ENCODE measurements at places on chromosomes 4 and X.

DNA sequence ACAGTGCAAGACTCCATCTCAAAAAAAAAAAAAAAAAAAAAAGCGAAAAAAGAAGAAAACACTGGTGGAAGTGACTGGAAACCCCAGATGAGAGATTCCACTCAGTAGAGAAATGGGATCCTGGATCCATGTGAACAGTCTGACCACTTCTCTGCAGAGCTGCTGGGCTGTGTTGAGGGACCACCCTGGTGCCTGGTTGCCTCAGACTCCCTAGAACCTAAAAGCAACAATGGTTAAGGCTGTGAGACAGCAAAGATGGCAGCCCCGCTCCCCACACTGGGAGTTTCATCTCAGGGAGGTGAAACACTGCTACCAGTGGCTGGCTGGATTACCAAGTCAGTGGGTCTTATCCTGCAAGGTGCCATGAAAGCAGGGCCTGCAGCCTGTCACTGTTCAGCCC, 152.8 kb upstream of the ARSJ start:
- no peak for DNase-seq

DNA sequence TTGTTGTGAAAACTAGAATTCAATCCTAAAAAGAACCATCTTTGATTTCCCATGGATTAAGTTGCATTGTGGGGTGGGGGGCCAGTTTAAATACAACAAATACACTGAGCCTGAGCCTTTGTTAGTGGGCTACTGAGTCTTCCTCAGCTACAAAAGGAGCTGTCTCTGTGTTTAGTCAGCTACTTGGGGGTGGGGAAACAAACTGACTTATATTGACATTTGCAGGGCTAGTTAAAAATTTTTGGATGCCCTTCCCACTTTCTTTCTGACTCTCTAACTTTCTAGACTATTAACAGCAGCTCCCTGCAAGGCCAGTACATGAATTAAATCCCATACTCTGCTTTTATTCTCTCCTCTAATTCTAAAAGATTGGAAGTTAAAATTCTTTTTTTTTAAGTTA, 32.5 kb upstream of the FHDC1 start:
- no peak for DNase-seq

DNA sequence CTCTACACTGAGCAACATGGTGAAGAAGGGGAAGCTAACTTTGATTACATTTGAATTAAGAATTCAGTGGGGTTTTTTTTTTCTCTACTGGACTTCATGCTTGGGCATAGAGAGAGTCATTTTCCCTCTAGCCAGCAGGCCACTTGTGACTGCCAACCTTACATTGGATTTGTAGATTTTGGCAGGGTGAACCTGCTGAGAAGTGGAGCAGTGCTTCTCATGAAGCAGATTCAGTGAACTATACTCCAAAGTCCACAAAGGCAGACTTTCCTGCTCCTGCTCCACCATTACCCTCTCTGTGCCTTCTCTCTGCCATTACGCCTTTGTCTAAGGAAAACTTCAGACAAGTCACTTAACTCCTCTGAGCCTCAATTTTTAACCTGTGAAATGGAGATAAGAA, 69.9 kb downstream of the PAK3 start:
- DNase-seq, result no peak

DNA sequence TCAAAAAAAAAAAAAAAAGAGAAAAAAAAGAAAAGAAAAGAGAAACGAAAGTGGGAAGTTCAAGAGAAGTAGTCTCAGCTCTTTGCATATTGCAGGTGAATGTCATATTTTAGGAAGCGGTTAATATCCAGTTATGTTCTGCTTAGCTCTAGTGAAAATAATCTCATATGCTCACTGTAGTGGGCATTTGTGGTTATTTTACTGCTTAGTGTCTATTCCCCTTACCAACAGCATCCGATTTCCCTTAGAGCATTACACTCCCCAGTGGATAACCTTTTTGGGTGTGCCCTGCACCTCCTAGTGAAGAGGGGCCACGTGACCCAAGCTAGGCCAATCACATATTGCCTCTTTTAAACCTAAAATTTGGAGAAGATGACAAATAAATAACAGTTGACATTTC, 111.2 kb upstream of the ZNF827 start:
- no peak for DNase-seq

DNA sequence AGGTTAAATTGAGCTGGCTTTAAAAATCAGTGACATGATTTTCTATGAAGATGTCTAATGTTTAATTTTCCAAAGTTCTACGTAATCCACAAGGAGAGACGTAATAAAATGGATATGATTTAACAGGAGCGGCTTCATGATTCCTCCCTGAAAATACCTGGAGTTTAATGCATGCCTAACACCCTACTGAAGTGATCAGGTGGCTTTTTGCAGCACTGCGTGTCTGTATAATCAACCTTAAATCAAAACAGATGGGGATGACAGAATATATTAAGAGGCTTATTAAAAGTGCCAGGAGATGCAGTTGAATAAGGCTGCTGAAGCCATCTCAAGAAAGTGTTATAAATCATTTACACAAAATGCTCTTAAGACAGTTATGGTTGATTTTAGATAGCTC, 112.4 kb upstream of the TLR3 start:
- DNase-seq, result no peak

DNA sequence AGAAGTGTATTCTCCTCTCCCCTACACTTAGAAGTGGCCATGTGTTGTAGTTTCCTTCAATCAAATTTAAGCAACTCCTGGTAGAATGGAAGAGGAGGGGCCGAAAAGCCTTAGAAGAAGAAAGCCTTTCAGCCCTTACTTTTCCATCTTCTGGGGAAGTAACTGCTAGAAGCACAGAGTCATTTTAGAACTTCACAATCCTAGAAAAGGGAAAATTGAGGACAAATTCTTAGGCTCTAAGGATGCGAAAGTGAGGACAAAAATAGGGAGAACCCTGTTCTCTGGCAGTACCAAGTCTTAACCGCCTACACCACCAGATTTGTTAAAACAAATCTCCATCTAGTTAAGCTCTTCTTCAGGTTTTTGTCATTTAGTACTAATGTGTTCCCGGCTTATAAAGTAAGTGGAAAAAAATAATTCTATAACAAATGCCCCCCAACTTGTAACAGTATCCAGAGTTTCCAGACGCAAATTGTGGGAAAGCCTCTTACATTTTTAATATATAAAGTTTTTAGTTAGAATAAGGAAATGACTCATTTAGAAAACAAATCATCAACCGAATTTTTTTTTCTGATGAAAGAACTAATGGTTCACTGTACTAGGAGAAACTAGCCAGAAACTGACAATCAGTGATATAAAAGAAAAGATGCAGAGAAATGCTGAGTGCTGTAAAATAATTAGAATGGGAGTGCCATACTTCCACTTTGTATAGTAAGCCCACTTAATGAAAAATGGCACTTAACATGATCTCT, 76.0 kb downstream of the ARAP2 start:
- DNase-seq, result no peak

GRCh38 chr4:41719417-41719816, 29.1 kb downstream of the PHOX2B start:
- peak; percentile 18 for DNase-seq

- DNase-seq, result no peak
These were observed 1393.3 kb downstream of the ARAP2 start for GRCh38 chr4:34850968-34851367.

- no peak for DNase-seq
These were observed 2.0 kb downstream of the CPLX1 start for GRCh38 chr4:823761-824460.

DNA sequence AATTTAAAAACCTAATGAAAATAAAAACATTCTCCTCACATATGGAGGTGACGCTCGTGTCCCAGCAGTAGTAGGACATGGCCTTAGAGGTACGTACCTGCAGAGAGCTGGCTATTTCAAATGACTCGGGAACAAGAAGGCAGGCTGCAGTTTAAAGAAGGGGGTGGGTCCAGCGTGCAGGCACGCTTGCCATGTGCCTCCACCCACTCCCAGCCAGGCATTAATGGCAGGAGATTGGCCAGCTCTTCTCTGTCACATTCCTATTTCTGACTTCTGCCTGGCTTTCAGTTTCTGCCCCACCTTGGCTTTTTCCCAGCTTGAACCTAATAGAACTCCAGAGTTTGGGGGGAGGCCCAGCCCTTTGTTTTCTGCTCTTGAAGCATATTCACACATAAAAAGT, 17.2 kb downstream of the PDHA1 start:
- no peak for DNase-seq

GRCh38 chr4:2649604-2650114, 106.5 kb downstream of the TNIP2 start:
- DNase-seq, result no peak

DNA sequence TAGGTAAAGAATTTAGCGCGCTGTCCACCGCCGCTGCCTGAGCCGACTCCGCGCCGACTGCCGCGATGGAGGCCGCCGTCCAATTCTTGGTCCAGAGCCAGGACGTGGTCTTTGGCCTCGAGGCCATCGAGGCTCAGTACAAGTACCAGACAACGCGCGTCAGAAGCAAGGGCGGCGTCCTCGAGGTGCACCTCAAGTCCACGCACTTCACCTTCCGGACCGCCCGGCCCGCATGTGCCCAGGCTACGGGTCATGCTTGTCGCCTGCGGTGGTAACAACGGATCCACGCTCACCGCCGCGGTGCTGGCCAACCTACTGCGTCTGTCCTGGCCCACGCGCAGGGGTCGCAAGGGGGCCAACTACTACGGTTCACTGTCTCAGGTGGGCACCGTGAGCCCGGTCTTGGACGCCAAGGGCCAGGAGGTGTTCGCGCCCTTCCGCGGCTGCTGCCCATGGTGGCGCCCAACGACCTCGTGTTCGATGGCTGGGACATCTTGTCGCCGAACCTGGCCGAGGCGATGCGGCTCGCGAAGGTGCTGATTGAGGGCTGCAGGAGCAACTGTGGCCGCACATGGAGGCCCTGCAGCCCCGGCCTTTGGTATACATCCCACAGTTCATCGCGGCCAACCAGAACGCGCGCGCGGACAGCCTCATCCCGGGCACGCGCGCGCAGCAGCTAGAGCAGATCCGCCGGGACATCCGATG, 128.0 kb downstream of the ANAPC4 start:
- DNase-seq, result no peak

GRCh38 chrX:94418065-94418464, 744.1 kb downstream of the FAM133A start:
- DNase-seq, result no peak

DNA sequence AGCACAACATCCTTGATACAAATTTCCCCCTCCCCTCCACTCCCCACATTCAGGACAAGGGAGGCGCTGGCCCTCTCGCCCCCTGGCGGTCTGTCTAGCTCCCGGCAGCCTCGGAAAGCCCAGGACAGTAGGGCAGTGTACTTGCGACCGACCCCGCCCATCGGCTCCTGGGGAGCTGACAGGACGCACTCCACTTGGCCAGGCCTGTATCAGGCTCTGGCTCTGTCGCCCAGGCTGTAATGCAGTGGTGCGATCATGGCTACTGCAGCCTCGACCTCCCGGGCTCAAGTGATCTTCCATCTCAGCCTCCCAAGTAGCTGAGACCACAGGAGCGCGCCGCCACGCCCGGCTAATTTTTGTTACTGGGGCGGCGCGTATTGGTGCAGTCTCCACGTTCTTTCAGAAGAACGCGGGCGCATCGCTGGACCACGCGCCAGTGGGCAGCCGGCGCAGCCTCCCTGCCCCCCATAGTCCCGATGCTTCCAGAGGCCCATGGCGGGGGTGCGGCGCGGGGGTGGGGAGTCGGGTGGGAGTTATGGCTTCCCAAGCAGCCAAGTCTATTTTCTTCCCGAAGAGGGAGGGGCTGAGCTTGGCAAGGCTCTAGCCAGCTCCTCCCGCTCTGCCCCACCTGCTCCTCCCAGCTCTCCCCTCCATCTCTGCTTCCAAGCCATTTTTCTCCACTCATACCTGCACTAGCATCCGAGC, 7.8 kb upstream of the AKAP14 start:
- DNase-seq, result peak; percentile 70

- DNase-seq, result no peak
These were observed 67.8 kb upstream of the SORBS2 start for GRCh38 chr4:185879666-185880312.

GRCh38 chr4:23945451-23946017, 55.7 kb upstream of the PPARGC1A start:
- peak; percentile 79 for DNase-seq

GRCh38 chr4:84179409-84179808, 319.7 kb downstream of the NKX6-1 start:
- no peak for DNase-seq

GRCh38 chr4:157048248-157048647, 27.7 kb upstream of the GLRB start:
- DNase-seq, result peak; percentile 74

DNA sequence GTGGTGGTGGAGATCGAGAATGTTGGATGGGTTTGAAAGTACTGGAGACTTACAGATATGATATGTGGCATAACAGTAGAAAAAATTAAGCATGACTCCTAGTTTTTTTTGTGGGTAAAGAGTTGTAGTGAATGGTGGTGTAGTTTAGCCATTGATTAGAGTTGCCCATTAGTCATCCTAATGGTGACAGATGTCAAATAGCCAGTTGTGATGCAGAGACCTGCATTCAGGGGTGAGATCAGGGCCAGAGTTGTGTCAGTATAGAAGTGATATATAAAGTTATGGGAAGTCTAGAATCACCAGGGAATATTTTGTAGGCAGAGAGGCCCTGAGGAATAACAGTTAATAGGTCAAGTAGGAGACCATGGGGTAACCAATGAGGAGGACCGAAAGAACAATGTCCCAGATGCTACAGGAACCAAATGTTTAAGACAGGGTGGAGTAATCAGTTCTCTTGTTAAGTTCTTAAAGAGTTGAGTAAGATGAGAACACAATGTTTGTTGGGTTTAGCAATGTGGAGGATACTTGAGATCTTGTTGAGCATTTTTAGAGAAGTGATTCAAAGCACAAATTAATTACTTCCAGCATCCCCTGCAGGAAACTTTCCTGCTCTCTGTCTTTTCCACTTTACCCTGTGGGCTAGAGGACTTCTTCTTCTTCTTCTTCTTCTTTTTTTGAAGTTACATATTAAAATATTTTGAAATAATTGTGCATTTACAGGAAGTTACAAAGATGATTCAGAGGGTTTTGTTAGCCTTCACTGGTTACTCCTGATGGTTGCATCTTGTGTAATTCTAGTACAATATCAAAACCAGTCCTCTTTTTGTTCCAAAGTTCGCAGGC, 13.3 kb downstream of the SGMS2 start:
- peak; percentile 40 for DNase-seq

GRCh38 chrX:100928660-100929613, at the start of gene XKRX:
TSS of gene XKRX (minus strand) at chrX:100928917. CDS start at chrX:100928304, 613 bp downstream.
- DNase-seq, result peak; percentile 43

- no peak for DNase-seq
These were observed 71.3 kb upstream of the ANKRD50 start for GRCh38 chr4:124783847-124784246.

- DNase-seq, result no peak
These were observed 78.7 kb upstream of the CBLL2 start for GRCh38 chrX:22193851-22194659.

GRCh38 chr4:1480720-1481119, 74.5 kb upstream of the NKX1-1 start:
- no peak for DNase-seq

DNA sequence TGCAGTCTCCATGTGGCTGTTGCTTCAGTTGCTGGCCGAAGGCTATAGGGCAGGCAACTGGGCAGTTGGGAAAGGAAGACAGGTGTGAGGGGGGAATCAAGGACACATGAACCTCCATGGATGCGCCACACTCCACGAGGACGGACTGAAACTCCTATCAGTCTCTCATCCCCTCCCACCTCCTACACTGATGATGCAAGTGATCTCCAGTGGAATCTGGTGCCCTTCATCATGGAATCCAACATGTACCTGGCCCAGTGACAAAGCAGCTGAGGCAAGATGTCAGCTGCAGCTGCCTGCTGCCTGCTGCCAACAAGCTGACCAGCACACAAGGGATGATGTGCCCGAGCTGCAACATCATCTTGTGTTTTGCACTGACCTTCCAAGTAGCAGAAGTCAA, 26.0 kb upstream of the MGST2 start:
- DNase-seq, result no peak
